ENCODE measurements at places on chromosomes 16 and 17.

DNA sequence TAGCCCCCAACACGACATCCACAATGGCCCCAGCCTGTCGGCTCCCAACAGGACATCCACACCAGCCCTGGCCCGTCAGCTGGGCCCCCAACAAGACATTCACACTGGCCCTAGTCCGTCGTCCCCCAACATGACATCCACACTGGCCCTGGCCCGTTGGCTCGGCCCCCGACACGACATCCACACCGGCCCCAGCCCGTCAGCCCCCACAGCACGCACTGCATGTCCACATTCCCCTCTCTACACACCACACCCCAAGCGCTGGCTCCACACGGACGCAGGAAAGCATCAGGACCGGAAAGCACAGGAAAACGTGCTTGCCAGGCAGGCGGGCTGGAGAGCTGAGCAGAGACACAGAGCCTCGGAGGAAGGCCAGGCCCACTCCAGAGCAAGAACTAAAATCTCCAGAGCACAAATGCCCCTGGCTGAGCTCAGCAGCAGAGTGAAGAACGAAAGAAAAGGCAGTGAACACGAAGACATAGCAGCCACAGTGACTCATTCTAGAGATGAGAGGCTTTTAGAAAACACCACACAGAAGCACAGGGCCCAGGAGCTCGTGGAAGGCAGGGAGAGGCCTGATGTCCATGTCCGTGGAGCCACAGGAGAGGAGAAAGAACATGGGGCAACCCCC, 50.6 kb downstream of the LMF1 start:
- DNase-seq: no peak

DNA sequence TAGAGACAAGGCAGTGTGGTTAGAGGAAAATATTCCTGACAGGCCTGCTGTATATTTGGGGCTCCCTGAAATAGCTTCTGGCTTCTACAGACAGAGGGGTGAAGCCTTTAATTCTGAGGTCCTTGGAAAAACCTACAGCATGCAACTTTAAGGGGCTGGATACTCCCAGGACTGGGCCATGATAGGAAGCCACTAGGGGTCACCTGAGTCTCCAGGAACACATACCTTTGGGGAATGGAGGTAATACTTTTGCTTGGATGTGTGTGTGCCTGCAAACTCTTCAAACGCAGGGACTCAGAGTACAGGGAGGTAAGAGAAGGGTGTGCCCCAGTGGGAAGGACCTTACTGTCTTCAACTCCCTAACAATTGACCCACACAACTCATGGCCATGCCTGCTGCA, 4.1 kb downstream of the ASIC2 start:
- DNase-seq: no peak

- no peak for DNase-seq
Observed at GRCh38 chr16:49839017-49839825, 16.7 kb downstream of the ZNF423 start.

DNA sequence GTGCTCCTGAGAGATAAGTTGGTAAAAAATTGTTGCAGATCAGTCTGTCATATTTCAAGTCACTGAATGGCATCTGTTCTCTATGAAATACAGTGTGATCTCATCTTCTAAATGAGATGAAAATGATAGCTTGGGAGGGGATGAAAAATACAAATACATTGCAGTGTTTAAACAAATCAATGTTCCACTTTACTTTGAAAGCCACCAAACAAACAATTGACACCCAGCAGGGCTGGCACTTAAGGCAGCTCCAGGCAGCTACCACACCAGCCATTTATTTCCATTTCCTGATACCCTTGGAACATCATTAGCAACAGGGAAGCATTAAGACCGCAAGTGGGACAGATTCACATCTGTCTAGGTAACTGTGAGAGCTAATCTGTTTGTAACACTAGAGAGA, 827.6 kb upstream of the KIF2B start:
- DNase-seq: no peak

DNA sequence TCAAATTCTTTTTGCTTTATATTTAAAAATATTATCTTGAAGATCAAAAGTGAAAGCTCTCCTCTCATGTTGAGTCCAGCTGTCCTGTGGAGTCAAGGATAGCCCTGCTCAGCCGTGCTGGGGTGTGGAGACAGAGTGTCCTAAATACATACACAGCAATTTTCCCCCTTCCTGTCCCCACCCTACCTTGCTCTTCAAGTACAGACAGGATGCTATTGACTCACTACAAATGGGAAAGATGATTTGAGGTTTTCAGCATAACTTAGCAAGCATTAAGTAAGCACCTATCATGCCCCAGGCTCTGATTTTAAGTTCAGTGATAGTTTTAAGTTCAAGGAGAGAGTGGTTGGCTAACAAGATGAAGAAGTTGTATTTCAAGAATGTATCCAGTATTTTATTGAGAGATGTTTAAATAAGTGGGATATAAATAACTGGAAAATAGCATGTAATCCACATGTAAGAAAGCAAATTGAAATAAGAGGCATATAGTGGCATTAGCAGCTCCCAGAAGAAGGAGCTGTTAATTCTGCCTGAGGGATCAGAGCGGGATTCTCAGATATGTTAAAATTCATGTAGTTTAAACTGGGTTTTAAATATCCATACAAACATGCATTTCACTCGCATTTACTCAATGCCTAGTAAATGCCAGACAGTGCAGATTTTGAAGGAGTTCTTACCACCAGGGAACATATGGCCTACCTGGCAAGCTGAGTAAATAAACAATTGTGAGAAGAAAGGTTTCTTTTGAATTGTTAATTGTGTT, 183.5 kb upstream of the ANKFN1 start:
- no peak for DNase-seq

DNA sequence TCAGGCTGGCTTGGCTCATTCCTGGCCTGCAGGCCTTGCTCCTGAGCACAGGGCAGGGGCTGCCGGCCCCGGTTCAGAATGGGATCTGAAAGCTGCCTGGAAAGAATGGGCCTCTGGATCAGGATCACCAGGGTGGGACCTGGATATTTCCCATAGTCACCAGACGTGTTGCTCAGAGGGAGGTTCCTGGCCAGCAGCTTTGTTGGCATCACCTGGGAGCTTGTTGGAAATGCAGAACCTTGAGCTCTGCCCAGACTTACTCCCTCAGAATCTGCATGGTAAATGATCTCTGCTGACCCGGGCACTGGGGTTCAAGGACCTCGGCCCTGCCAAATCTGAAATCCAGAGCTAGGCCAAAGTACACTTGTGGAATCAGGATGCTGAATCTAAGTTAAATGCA, 29.5 kb upstream of the MED9 start:
- no peak for DNase-seq
